Activated CD4-positive, alpha-beta T cell treated with anti-CD3 and anti-CD28 coated beads, Interleukin-2, amount 50 U/mL, for 4 hours (primary cell): ENCODE measurements at places on chromosomes 5 and 9.

GRCh38 chr5:15740383-15740782 is 240.4 kb downstream of the FBXL7 start:
- DNase-seq = no peak

DNA sequence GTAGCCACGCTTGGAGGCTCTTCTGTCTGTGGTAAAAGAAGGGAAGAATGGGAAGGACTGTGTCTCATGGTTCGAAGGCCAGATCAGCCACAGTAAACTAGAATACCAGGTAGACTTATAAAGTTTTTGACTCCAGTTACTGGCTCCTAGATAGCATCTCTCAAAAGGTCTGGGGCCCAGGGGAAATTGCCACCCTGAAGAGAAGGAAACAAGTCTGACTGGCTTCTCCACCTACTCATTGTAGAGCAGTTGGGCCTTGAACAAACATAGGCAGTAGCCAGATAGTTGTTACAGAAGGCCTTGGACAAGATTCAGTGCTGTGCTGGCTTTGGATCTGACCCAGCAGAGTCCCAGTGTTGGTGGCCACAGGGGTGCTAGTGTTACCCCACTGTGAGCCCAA is 890.4 kb downstream of the EFNA5 start:
- no peak for DNase-seq

- no peak for DNase-seq
Measured at GRCh38 chr9:112546149-112547012, 59.8 kb downstream of the KIAA1958 start.

- no peak for DNase-seq
Measured at GRCh38 chr9:127390248-127390545, 6.8 kb upstream of the SLC2A8 start.

- no peak for DNase-seq
Measured at GRCh38 chr9:398085-398484, 183.4 kb downstream of the DOCK8 start.

DNA sequence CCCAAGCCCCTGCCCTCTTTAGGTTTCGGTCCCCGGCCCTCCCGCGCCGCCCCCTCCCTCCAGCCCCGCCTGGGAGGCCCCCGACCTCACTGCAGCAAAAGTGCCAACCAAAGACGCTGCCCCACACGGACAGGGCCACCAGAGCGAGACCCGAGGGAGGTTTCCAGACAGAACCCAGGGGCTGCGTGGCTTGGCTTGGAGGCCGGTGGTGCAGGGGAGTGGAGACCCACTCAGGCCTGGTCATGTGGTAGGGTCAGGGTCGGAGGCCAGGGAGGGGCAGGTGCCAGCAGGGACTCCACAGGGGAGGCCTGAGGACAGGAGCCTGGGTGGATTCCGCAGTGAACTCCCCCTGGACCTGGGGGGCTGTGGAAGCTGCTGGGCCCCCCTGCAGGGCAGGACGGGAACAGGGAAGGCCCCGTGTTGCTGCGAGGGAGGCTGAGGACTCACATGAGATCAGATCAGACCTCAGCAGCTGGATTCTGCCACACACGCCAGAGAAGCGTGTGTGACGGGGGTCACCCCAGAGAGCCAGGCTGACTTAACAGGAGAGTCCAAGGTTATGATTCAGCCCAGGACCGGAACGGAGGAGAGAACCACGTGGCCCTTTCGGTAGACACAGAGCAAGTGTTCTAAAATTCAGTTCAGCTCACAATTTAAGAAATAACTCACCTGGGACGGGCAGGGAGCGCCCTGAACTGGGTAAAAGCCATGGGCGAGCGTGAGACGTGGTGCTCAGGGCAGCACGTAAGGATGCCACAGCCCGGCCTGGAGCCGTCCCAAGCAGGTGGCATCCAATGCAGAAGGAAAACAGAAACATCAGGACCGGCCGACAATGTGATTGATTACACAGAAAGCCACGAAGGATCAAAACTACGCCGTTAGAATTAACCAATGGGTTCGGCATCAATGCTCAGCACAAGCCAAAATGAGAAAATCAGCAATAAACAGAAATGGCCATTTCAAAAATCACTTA is 38.9 kb downstream of the EXD3 start:
- DNase-seq = no peak

DNA sequence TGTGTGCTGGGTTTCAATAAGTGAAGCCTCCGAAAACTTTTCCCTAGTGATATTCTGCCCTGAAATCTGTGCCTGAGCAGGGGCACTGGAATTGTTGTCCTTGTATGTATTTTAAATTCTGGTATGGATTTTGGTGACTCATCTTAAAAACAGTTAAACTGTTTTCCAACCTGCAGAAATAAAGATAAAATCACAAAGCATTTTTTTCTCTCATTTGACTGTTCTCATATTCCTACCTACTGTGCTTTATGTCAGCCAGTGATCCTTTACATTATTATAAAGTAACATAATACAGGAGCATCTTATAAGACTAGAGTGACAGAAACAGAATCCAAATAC is 10.9 kb upstream of the TAF11L2 start:
- DNase-seq = no peak
